ENCODE measurements at places on chromosomes 2 and 18.

DNA sequence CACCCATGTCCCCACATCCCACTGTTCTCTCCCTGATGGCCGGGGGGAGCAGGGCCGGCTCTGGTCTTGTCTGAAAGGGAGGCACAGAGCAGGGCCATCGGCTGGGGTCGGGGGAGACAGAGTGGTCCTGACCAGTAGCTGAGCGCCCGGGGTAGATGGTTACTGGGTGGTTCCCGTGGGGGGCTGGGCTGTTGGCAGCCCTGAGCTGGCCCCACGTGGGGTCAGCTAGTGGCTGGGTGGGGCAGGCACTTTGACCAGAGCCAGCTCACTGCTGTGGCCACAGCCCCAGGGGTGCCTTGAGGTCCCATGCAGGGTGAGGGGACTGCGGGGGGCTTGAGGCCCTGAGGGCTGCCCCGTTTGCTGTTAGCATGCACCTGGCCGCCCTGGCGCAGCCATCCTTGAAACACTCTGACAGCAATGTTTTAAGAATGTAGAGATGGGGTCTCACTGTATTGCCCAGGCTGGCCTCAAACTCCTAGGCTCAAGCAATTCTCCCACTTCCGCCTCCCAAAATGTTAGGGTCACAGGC, 12.3 kb upstream of the NEU4 start:
- no peak for DNase-seq

GRCh38 chr2:227513113-227513512, 41.2 kb downstream of the AGFG1 start:
- no peak for DNase-seq

DNA sequence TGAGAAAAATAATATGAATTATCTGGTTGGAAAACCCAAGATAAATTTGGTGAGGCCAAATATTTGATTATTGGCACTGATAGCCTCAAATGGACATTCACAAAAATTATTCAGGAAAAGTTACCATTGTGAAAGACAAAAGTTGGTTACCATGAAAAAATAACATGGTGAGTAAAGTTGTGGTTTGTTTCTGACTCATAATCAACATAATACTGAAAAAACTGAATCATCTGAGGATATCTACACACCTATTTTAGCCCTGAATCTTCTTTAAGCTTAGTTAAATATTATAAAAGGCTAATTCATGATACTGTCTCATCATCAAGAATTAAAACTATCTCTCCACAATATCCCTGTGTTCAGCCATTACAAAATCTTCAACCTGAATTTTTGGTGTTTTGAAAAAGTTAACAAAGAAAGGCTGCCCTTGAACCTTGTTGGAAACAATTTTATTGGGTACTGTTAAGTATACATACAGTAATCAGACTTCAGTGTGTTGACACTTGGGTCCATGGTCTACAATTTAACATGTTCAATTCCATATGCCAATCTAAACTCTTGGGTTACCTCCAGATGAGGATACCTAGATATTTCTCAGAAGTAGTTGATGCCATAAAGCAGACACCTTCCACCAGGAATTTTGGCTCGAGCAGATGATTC, 607.5 kb upstream of the SLC39A10 start:
- DNase-seq, result no peak

DNA sequence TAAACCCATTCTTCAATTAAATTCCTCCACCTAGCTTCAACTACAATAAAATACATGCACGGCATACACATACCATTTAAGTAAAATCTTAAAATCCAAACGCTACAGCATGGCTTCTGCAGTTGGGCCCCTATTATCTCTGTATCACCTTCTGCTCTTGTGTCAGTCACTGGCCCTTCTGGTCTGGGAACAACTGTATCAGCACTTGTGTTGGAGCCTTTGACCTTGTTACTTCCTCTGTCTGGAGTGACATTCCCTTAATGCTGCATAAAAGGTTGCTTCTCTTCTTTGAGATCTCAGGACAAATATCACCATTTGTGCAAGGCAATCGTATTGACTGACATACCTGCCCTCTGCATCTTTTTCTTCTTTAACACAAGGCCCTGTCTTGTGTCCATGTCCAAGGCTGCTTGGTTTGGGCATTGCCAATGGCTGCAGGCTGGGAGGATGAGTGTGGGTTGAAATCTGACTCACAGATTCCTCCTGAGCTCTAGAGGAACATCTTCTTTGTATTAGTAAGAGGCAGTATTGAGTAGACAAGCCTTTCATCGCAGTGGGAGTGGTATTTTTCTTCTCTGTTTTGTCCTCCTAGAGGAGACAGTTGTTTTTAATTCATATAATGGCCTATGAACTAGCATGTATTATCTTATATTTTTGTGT, 267.8 kb upstream of the TRIB2 start:
- no peak for DNase-seq

GRCh38 chr18:76687304-76687962, 134.9 kb upstream of the ZNF236 start:
- DNase-seq, result no peak

GRCh38 chr2:202510911-202511310, 123.9 kb upstream of the FAM117B start:
- no peak for DNase-seq

- DNase-seq, result no peak
These were observed 249.3 kb upstream of the GULP1 start for GRCh38 chr2:188042412-188042811.

DNA sequence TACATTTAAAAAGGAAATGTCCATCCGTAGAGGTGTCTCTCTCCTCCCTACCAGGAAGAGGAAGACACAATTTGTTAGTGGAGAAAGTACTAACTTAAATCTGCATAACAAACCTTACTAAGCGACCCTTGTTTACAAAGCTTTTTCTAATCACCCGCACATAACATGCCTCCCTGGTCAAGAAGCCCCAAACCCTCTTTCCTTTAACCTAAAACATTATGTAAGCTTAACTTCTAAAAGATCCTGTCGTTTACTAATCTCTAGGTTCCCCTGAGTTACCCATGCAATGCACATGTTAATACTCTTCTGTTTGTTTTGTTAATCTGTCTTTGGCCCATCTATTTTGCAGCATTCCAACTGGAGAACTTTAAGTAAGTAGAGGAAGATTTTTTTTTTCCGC, 630.3 kb upstream of the NRXN1 start:
- no peak for DNase-seq

- no peak for DNase-seq
These were observed 105.1 kb upstream of the SIX2 start for GRCh38 chr2:45114221-45114955.

- DNase-seq, result no peak
These were observed 206.5 kb downstream of the PRKCE start for GRCh38 chr2:45857867-45858520.

GRCh38 chr18:36568487-36568886, 260.3 kb downstream of the TPGS2 start:
- DNase-seq, result no peak

DNA sequence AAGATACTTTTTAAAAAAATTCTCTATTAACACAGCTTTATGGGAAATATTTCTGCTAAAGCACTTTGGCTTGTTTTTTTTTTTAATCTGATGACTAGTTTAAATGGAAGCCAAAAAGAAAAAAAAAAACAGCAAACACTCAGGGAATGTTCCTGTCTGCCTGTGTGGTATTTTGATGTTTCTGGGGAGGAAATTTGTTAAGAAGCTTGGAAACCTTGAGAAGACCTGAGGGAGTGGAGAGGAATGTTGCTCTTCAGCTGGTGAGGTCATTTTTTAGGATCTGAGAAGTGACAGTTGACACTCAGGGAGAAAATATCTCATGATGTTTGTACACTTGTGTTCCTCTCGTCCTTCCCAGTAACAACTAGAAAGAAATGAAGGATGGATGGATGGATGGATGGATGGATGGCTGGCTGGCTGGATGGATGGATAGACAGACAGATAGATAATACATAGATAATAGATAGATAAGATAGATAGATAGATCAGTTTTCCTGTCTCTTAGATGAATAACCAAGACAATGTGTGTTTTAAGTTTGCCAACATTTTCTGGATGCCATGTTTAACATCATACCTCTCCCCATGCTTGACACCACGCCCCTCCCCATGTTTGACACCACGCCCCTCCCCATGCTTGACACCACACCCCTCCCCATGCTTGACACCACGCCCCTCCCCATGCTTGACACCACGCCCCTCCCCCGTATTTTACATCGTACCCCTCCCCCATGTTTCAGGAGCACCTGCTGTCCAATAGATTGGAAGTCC, 84.8 kb downstream of the CTIF start:
- no peak for DNase-seq

- DNase-seq, result no peak
These were observed 45.3 kb downstream of the ACAA2 start for GRCh38 chr18:49768051-49768391.

GRCh38 chr18:42574871-42575270, 540.6 kb downstream of the RIT2 start:
- no peak for DNase-seq

DNA sequence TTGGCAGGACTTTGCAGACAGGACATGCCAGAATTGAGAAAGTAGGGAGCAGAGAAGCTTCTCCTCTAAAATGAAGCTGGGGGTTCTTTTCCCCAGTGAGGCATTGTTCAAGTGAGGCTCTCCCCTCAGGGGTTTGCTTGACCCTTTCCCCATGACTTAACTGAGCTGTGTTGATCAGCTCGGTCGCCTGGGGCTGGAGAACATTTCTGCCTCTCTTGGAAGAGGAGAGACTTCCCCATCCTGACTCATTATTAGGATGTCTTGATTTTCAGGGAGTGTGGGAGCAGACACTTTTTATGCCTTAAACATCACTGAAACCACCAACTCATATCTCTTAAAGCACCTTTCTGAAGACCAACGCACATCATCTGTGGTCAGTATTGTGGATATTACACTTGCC, 27.9 kb upstream of the GLI2 start:
- DNase-seq, result no peak

- no peak for DNase-seq
These were observed 165.9 kb upstream of the SPRED2 start for GRCh38 chr2:65598264-65598663.

- DNase-seq, result no peak
These were observed 43.0 kb downstream of the EMILIN2 start for GRCh38 chr18:2889761-2890192.

DNA sequence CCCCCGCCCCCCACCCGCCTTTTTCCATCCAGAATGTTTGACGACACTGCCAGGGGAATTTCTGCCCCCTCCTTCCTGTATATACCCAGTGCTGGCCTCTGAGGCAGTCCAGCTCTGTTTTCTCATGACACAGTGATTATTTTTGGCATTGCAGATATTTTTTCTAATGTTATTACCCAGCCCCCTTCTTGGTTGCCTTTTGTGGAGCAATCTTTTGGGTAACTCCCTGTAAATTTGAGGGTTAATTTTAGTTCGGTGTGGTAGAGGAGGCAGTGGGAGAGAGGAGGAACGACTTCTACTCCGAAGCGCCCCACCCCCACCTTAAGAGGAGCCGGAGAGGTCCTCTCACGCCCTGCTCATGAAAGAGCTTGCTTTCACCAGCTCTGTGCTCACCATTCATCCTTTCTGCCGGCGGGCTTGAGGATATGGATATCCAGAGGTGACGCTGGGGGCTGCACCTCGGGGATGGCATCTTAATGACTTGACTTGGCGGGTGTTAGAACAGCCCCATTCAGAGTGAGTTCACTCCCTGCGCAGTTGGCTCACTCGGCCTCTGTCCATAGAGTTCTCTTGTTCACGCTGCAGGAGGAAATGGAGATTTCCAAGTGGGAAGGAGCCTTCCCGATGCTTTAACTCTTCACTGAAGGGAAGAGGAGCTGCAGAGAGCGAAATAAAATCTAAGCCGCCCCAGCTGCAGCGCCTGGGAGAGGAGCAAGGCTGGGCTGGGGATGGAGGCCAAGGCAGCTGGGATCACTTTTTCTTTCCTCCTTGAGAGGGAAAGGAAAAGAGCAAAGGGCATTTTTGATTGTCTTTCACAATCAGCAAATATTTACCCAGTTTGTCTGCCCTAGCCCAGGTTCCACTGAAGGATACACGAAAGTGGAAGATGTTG, 38.4 kb downstream of the EPAS1 start:
- DNase-seq, result no peak

DNA sequence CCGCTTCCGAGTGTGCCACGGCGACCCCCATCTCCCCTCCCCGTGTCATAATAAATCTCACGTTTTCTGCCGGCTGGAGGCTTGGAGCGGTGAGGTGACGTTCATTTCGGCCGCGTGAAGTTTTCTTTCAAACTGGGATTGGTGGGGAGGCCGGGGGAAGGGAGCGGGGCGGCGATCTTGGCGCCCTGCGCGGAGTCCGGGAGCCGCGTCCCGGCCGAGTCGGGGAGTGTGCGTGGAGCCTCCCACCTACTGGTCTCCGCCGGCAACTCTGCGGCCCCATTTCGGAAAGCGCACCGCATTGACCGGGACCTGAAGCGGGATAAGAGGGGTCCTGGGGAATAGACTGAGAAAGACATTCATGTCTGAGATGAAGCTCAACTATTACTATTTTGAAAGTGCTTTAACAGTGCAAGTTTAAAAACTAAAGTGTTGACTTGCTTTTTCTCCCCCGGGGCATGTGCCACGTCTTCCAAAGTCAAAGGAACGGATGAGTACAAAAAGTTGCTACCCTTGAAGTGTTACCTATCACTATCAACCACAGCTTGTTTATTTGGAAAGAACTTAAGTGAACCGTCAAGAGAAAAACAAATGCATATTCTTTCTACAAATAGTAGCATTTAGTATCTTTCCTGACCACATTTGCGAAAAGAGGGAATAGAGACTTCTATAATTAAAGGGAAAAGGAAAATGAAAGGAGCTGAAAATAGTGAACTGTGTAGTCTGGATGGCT, 818 bp upstream of the IKZF2 start:
- no peak for DNase-seq

GRCh38 chr2:182049372-182050148, 63.9 kb downstream of the PPP1R1C start:
- no peak for DNase-seq

GRCh38 chr18:2254977-2255376, 316.3 kb downstream of the METTL4 start:
- DNase-seq, result no peak

DNA sequence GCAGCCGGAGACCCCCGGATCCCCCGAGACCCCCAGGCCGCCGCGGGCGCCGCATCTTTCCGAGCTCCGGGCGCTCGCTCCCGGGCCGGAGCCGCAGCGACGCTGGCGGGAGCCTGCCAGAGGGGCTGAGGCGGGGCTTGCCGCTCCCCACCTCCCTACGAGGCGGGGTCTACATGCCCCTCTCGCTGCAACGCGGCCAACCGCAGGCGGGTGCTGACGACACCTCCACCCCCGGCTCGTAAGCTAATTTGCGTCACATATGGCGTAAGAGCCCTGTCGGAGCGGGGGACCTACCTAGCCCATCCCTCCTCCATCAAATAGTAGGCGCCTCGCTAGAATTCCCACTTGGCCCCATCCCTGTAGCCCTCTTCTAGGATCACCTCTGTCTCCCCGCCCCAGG, at the start of gene PTPRN:
TSS of gene PTPRN (minus strand) at position 124 of the 400 bp plus-strand sequence. CDS start at position 55, 69 bp downstream.
- DNase-seq, result no peak

GRCh38 chr2:9060819-9061218, 57.3 kb upstream of the MBOAT2 start:
- DNase-seq, result no peak

GRCh38 chr2:214377286-214377624, 33.6 kb upstream of the VWC2L start:
- no peak for DNase-seq

DNA sequence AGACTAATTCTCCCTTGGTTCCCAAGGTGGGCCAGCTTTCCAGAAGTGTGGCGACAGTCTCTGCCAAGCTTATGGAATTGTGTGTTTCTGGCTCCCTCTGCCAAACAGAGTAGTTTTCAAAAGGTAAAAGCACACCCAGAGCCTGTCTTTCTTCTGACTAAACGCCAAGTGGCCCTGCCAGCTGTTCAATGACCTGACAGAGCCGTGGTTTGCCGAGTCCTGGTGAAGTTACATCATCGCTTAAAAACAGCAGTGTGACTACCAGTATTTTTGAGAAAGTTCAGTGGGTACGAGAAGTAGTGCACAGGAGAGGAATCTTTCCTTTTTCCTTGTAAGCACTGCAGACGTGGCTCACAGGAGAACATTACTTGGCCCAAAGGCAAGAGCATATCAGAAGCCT, 1.9 kb downstream of the PER2 start:
- DNase-seq, result no peak
